ENCODE measurements at places on chromosomes 3 and 15.

GRCh38 chr3:2937055-2937454, 173.1 kb downstream of the IL5RA start:
- no peak for DNase-seq

- DNase-seq = no peak
These were observed 35.2 kb upstream of the RHO start for GRCh38 chr3:129493206-129493605.

GRCh38 chr15:69818529-69818928, 279.2 kb downstream of the TLE3 start:
- DNase-seq = no peak

DNA sequence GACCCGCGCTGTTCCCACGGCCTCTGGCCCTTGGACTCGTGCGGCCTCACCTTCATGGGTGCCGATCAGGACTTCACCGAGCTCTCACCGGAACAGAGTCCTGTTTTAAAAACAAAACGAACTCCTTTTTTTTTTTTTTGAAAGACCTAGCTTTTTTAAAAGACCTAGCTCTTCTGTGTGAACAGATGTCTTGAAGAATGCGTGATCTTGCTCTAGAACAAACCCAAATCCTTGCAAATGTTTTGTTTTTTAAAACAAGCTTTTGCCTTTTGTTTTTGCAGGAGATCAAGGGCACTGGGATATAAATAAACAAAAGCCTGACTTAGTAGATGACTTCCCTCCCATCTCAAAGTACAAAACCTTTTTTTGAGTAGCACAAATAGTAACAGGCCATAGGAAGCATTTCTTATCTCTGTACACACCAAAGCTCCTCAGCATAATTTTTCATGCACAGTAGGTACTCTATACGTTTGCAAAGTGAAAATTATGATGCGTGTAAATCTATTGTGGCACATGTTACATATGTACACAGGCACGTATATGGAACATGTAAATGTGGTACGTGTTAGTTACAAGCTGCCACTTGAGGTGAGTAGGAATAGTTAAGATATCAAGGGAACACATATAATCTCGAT, 1.1 kb upstream of the MSL2 start:
- DNase-seq = no peak

DNA sequence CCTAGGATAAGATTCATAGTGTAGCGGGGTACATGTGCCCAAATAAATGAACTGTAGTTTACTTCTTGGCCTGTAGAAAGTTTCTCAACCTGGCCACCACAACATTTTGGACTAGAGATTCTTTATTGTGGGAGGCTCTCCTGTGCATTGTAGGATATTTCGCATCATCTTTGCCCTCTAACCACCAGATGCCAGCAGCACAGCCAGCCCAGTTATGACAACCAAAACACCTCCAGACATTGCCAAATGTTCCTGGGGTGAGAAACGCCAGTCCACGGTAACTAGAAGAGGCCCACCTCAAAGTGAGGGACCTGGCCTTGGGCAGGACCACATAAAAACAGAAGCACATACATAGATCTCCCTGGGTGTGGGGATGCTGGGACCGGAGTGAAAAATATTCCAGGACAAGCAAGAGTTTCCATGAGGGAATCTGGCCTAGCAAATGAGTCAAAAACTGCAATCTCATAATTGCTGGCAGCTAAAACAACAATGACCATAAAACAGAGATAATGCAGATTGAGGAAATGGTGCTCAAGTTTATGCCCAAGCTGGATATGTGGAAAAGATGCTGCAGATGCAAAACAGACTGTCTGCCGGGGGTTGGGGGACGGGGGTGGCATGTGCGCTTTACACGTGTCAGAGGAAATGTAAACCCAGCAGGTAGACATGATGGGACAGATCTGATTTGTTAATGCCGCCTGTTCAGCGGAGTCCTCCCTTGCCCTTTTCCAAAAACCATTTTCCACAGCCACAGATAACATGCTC, 39.7 kb downstream of the ARHGEF3 start:
- no peak for DNase-seq

Measured in GM20000 (cell line).